Stimulated activated CD4-positive, alpha-beta T cell treated with anti-CD3 and anti-CD28 coated beads, Interleukin-4, amount 100 ng/mL, for 24 hours (primary cell): ENCODE measurements at places on chromosomes 6 and 20.

GRCh38 chr6:137975188-137975940 is 108.3 kb downstream of the TNFAIP3 start:
- DNase-seq: peak; percentile 44

DNA sequence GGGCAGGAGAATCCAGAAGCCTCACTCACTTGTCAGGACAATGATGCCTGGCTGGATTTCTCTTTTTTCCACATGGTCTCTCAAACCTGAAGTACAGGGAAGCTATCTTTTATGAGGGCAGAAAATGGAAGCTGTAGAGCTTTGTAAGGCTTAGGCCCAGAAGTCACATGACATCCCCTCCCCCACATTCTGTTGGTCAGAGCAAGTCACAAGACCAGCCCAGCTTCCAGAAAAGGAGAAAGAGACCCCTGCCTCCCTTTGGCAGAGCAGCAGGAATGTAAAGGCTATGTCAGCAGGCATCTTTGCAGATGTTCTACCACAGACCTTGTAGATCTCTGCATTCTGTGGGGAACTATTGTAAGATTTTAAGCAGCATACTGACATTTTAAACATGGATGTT is 245.5 kb downstream of the SLC35F1 start:
- no peak for DNase-seq

DNA sequence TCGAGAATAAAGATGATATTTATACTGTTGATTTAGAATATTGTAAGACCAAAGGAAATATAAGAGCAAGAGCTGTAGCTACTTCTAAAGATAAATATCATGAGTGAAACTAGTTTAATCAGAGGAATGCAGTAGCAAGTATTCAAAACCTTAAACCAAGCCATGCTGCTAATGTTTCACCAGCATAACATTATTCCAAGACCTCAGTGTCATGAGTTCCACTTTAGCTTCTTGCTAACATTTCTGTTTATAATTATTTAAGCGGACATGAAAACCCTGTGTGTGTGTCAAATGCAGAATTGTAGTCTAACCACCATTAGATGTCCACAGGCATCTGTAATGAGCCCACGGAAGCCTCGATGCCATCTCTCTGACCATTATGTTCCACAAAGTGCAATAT is 752.6 kb upstream of the MARCKS start:
- no peak for DNase-seq

- no peak for DNase-seq
These were observed 32.4 kb upstream of the CAP2 start for GRCh38 chr6:17361013-17361412.

- DNase-seq: no peak
These were observed 195.4 kb upstream of the RUNX2 start for GRCh38 chr6:45132658-45133294.

GRCh38 chr20:47350691-47351545 is 5.6 kb downstream of the ZMYND8 start:
- DNase-seq: no peak

DNA sequence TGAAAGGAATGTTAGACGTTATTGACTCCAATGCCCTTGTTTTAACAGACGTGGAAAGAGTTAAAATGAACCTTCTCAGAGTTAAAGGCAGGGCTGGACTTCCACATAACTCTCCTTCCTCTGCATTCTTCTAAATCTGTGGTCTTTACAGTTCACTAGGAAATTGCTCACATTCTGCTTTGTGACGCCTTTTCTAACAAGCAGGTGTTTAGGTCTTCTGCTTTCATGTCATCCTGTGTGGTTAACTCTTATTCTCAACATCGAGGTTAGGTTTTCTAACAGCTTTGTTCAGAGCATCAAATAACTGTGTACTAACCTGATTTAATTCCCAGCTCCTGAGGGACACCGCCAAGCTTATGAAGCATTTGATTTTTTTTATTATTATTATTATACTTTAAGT is 81.3 kb upstream of the NT5E start:
- DNase-seq: no peak

- DNase-seq: no peak
These were observed 233.4 kb downstream of the UST start for GRCh38 chr6:148980234-148980633.

GRCh38 chr6:122476131-122476530 is 4.5 kb upstream of the SERINC1 start:
- no peak for DNase-seq

DNA sequence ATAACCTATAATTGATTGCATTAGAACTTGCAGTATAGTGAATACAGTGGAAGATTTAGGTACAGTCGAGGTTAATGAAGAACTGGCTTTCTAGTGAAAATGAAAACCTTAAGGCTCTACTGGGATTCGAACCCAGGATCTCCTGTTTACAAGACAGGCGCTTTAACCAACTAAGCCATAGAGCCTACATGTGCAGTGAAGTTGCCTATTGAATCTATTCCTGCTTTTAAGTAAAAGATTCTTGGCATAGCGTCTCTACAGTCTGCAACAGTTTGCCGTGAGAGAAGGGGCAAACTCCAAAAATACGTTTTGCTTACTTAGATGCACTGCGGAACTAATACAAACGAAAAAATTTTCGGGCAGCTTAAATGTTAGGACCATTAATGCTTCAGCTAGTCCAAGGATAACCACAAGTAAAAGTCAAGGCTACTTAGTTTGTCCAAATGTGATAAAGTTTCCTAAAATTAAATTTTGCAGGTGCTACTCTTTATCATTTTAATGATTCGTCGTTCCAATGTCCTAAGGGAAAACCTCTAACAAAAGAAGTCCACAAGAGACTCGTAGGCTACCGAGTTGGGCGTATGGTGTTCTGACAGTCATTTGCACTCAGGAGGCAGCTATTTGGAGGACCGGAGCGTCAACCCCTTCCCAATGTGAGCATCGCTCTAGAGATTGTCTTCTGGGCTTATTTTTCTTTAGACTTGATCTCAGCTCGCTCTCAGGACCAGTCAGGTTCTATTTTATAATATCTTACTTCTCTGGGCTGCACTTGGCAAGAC is 31.3 kb upstream of the ZSCAN23 start:
- peak; percentile 19 for DNase-seq

DNA sequence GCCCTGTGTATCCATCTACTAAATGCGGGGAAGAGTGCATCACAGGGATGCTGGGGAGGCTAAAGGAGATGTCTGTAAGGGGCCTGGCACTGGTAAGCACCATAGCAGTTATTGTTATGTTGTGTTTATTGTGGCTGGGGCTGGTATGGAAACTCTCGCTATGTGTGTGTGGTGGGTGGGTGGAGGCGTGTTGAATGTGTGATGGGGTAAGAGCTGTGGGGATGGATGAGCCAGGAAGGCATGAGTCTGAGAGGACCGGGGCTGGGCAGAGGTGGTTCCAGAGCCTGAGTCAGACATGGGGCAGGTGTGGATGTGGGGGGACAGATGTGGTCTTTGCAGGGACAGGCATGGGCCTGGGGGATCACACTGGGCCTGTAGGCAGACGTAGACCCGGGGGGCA is 88.1 kb downstream of the GRM4 start:
- no peak for DNase-seq

- no peak for DNase-seq
These were observed 29.7 kb upstream of the MDFI start for GRCh38 chr6:41608443-41609151.

DNA sequence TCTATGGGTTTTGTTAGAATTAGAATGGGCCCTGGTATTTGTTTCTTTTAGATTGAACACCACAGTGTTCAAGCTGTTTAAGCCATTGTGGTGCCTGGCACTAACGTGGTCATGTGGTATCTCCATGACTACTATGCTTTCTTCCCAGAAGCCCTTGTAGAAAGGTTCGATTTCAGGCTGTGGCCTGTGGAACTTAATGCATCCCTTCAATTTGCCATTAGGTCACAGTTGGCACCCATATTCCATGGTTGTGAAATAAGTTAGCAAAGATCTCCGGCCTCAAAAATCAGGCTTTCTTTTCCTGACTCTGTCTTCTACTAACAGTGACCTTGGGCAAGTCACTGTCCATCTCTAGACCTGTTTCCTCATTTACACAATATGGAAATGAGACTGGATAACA is 31.3 kb upstream of the AAR2 start:
- DNase-seq: no peak

- no peak for DNase-seq
These were observed 42.2 kb downstream of the B4GALT5 start for GRCh38 chr20:49671433-49671832.

DNA sequence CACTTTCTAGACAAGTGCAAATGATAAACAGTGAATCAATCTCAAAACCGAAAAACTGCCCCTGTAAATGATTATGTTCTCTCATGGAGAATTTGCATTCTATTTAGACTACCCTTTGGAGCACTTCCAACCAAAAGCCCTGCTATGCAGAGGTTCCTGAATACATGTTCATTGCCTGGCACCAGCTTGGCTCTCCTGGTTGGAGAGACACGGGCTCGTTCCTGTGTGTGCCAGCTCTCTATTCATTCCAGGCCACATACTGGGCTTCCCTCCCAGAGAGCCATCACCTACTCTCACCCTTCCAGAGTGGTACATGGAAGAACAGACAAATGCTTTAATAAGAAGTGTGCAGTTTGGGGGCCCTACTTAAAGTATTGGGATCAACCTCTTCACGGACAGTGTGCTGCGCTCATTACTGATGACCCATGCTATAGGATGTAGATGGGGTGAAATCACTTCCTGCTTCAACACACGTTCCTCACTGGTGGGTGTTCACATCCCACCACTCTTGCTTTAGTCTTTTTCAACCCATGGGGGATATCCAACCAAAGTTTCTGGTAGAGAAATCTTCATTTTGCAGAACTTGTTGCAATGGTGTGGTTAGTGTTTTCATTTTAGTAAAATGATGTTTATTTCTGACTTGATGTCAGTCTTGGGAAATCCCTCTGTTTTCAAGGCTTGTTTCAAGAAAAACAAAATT is 38.5 kb upstream of the NAA20 start:
- DNase-seq: no peak

DNA sequence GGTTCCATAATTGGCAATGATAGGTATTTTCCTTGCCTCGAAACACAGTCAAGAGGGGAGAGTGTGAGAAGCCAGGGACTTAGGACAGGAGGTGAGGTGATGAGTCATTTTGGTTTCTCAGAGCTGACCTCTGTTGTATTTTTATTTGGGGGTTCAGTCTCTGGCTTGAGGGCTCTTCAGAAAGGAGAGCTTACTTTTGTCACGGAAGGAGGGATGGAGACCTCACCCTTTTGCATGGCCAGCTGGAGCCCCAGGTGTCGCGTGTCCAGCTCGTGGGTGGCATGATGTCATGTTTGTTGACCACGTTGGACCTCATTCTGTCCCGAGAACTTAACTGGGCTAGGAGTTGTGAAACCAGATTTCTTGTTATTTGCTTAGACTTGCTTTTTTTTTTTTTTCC is 293.9 kb downstream of the QKI start:
- no peak for DNase-seq

- no peak for DNase-seq
These were observed 215.9 kb downstream of the DOK5 start for GRCh38 chr20:54691327-54691726.

- no peak for DNase-seq
These were observed 202.9 kb downstream of the GMPR start for GRCh38 chr6:16441262-16441661.

GRCh38 chr6:34157851-34158250 is 12.0 kb upstream of the GRM4 start:
- DNase-seq: no peak

- no peak for DNase-seq
These were observed 357 bp downstream of the PCSK2 start for GRCh38 chr20:17227219-17227575.

DNA sequence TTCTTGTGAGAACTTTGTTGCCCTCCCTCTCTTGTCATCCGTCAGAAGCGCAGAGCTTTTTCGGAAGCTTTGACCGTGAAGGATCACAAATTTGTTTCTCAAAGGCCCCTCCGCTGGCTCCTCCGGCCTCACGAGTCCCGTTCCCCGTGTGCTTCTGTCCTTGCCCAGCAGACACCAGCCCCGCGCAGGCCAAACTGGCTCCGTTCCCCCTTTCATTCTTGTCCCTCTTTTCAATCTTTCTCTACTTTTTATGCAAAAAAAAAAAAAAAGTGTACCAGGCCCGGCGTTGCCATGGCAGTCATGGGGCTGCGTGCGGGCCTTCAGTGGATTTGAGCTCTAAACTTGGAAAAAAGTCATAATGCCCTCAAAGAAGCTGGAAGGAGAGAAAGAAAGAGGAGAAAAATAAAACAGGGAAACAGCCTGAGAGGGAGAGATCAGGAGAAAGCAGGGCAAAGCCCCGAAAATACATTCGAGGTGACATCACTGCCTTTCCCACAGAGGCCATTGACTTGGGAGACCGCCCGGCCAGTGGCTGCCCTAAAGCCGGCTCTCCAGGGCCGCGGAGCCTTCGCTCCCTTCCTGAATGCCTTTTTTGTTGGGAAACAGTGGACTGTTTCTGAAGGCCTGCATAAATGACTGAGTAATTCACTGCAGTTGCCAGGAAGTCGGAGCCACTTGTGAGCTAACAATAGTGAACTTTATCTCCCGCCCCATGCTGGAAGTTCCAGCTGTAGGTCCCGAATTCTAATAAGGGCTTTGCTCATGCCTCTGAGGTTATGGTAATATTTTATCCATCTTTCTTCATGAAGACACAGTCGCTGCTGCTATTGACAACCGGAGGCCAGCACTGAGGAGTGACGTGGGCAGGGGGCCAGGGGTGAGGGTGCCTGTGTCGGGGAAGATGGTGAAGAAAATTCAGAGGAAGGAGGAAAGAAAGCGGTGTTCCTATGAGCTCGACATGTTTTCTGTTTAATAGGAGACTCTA is 670.9 kb downstream of the QKI start:
- no peak for DNase-seq

DNA sequence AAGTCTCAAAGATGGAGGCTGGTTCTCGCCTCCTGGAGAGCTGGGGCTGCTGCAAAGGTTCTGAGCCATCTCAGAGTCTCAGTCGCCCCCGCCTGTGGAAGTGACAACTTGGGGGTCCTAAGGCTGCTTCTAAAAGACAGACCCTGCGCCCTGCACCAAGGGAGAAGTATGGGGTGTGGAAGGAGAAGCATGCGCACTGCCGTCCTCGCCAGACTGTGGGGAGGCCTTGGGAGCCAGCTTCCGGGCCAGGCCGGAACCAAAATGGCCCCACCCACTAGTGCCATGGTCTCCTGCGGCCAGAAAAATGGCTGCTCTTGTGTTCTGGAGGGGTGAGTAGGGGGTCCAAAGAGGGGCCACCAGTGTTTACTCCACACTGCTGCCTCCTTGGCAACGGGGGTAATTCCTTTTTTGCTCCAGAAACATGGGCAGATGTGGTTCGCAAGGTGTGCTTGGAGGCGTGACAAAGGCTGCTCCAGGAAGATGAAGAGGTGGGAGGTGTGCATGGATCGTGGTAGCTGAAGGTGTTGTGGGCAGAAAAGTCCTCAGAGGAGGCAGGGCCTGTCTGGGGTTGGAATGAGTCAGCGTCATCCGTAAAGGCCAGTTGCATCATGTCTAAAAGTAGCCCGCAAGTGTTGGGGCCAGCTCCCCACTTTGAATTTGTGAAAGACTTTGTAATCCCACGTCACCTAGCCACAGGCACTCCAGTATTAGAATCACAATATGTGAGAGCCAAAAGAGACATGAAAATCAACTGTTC is 329.8 kb upstream of the SOX4 start:
- DNase-seq: no peak

GRCh38 chr20:44468044-44468782 is 7.5 kb upstream of the TTPAL start:
- DNase-seq: no peak
